Caco-2 (cell line): ENCODE measurements at places on chromosomes 12 and 14.

DNA sequence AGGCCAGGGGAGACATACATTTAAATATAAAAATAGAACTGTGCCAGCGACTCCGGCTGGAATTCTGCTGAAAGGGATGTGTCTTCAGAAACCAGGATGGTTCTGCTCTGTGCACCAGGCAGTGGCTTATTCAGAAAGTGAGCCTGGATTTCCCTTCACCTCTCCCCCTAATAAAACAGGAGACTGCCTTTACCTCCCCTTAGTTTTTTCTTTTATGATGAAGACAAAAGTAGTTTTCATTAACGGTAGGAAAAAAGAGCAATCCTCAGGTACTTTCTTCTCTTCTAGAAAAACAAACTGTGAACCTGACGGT is 346 bp downstream of the SLC7A8 start:
- DNase-seq: no peak

DNA sequence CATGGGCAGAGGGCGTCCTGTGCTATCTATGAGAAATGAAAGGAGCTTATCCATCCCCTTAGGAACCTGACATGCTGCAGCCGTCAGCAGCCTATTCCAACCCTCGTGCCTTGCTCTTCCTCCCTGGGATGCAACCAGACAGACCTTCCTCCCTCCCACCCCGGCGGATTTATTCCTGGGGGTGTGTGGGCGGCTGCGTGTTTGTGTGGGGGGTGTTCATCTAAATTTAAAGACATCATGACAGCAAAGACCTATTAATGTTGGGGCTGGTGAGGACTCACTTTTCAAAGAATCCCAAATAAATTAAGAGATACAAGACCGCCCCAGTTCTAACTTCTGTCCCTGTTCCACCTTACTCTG is 52.0 kb downstream of the WSCD2 start:
- no peak for DNase-seq

GRCh38 chr12:78385541-78385940 is 479.0 kb upstream of the SYT1 start:
- DNase-seq: no peak

- no peak for DNase-seq
Observed at GRCh38 chr12:66011731-66012130, 118.8 kb downstream of the LLPH start.
